NCI-H524 treated with DMSO at 0.1 percent for 48 hours (cell line): ENCODE measurements at places on chromosomes 1 and 21.
A peak's percentile ranks its signal among the peaks of the same experiment; 100 is the strongest.

GRCh38 chr1:202162047-202162417 lies 1.6 kb upstream of the PTPN7 start:
- no peak for DNase-seq

DNA sequence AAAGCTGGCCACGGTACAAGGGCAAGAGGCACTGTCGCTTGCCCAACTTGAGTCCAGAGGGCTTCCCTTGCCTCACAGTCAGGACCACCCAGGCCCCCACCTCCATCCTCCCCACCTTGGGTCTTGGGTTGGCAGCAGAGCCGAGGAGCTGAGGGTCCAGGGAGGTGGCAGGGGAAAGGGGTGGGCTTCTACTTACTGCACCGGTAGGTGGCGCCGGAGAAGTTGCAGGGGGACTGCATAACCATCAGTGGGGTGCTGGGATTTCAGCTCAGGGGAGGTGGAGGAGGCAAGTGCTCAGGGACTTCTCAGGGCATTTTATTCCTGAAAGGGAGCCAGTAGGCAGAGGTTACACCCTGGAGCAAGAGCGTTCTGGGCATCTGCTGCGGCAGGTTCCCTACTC lies 44.0 kb downstream of the TRIM62 start:
- peak; percentile 34 for DNase-seq

- DNase-seq: no peak
Observed at GRCh38 chr1:107493111-107493716, 352.4 kb downstream of the NTNG1 start.

DNA sequence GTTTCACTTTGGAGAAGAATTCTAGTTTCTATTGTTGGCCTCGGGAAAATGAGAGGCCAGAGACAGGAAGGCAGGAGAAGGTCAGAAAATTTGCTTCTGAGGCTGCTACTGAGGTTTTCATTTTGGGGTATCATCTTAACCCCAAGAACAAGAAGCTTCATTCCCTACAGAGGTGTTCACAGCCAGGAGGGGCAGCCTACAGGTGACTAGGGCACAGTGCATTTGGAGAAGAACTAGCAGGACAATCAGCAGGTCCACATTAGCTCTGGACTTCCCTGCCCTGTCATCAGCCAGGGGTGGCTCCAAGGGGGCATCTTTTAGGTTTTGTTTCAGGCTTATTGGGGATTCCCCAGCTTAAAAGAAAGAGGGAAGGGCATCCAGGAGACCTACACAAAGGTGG lies 12.1 kb upstream of the ZNF496 start:
- no peak for DNase-seq

DNA sequence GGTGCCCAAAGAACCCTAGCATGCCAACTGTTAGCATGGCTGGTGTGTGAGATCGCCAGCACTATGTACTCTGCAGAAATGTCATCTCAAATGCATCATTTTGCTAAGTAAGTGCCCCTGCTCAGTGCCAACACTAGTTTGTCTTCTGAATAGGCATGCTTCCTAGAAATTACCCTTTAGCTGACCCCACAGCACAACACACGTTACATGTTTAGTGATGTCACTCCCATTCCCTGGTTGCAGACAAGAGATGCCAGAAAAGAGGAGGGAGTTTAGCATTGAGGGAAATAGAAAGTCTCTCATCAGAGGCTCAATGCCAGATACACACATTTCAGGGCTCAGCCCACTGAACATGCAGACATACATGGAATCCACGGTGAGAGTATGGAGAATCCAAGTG lies 9.3 kb upstream of the ST6GALNAC3 start:
- DNase-seq: no peak

- no peak for DNase-seq
Observed at GRCh38 chr1:154346276-154346917, 21.1 kb downstream of the ATP8B2 start.

DNA sequence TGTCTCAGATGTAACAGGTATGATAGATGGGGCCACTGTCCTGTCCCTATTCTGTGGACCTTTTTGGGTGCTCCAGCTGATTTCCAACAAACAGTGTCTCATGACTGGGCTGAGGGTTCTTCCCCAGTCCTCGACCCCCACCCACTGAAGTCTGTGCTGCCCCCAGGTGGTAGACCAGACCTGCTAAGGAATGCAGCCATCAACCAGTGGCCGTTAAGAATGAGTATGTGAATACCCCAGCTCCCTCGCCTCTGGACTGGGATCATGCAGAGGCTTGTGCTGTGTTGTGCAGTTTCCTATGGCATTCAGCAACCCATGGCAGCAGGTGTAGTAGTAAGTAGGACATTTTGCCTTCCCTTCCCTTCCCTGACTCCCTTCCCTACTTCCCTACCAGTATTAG lies 183.1 kb upstream of the KAZN start:
- no peak for DNase-seq

GRCh38 chr1:117416004-117416403 lies 48.8 kb downstream of the MAN1A2 start:
- DNase-seq: no peak

- DNase-seq: no peak
Observed at GRCh38 chr1:17314491-17314971, 6.5 kb downstream of the PADI4 start.

GRCh38 chr1:192080684-192081083 lies 77.6 kb upstream of the RGS18 start:
- no peak for DNase-seq

GRCh38 chr1:36304521-36304920 lies 1.6 kb upstream of the SH3D21 start:
- DNase-seq: no peak

GRCh38 chr1:112554411-112554810 lies 45.6 kb downstream of the WNT2B start:
- no peak for DNase-seq

- DNase-seq: no peak
Observed at GRCh38 chr1:67559222-67559700, 125.7 kb upstream of the GADD45A start.

GRCh38 chr1:29757866-29758780 lies 521.8 kb downstream of the PTPRU start:
- DNase-seq: no peak

DNA sequence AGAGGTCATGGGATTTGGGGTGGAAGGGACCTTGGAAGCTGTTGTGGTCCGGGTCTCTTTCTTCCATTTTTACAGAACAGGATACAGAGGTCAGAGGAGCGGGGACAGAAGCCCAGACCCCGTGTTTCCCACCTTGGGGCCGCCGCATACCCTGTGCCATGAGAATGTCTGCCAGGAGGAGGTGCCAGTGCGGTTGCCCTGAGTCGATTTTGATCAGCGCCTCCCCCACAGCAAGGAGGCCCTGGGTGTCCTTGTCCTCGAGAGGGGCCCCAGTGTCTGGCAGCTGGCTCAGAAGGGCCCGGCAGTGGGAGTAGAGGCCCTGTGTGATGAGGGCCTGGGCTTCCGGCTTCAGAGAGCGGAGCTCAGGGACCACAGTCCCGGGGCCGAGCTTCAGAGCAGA lies 12.3 kb upstream of the MMEL1 start:
- no peak for DNase-seq

- DNase-seq: no peak
Observed at GRCh38 chr1:61935516-61935915, 193.2 kb downstream of the PATJ start.

DNA sequence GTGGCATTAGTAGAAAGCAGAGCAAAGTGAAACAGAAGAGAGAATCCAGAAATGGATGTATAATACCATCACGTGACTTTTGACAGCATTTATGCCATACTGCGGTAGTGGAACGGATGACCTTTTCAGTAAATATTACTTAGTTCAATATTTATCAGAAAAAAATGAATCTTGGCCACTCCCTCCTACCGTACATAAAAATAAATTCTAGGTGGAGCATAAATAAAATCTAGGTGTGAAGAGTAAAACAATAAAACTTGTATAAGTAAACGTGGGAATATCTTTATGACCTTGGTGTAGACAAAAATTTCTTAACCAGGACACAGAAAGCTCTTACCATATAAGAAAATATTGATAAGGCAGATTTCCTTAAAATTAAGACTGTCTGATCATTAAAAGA lies 182.6 kb downstream of the VPS13D start:
- DNase-seq: no peak

DNA sequence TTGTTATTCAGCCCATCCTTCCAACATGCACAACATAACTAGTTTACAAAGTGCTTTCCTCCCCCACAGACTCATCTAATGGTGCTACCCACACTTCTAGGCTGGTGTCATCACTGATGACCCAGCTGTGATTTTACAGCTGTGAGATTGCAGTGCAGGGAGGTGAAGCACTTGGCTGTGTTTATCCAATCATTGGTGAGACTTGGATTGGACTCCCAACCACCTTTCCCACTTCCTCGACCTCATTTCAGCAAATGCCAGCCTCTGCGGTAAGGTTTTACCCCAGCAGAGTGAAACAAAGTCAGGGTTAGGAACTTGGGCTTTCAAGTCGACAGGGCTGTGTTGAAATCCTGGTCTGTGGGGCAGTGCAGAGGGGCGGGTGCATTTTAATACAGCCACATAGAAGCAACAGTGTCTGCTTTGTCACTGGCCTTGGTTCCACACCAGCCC lies 22.1 kb downstream of the ECHDC2 start:
- DNase-seq: no peak

- DNase-seq: no peak
Observed at GRCh38 chr1:226638001-226638601, 89.5 kb downstream of the STUM start.

DNA sequence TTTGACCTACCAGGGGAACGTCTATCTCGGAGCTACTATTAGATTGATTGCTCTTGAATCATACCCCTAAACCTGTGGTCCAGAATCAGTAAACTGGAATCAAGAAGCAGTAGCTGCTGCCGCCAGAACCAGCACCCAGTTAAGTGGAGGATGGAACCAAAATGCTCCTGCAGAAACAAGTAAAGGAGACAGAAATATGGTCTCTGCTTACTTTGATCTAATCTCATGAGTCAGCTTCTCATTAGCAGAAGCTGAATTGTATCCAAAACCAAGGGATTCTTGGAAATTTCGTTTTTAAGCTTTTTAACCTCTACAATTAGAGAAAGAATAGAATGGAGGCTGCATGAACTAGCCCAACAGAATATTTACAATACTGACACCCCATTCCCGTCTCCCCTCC lies 42.6 kb upstream of the PIGV start:
- DNase-seq: no peak

GRCh38 chr1:232726048-232726779 lies 79.0 kb upstream of the MAP10 start:
- no peak for DNase-seq

DNA sequence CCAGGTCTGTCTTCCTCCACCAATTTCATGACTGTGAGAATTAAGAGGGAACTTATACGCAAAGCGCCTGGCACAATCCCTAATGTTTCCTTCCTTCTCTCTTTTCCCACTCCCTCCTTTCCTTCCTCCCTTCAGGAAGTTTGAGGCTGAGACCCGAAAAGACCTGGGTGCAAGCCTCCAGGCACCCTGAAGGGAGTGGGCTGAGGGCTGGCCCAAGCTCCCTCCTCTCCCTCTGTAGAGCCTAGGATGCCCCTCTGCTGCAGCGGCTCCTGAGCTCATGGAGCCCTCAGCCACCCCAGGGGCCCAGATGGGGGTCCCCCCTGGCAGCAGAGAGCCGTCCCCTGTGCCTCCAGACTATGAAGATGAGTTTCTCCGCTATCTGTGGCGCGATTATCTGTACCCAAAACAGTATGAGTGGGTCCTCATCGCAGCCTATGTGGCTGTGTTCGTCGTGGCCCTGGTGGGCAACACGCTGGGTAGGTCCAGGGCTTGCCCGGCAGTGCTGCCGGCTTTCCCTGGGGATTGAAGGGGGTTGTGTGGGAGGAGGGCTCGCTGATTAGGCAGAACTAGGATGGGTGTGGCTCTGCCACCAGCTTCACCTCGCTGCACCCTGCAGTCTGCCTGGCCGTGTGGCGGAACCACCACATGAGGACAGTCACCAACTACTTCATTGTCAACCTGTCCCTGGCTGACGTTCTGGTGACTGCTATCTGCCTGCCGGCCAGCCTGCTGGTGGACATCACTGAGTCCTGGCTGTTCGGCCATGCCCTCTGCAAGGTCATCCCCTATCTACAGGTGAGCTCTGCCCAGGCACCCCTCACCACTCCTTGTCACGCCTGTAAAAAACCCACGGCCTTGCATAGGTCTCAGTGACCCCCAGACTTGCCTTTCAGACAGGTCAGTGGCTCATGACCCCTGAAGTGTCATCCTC lies 1.7 kb downstream of the HCRTR1 start:
- no peak for DNase-seq

GRCh38 chr1:230781594-230781993 lies 34.4 kb downstream of the CAPN9 start:
- DNase-seq: no peak

- no peak for DNase-seq
Observed at GRCh38 chr1:79551321-79551720, 544.8 kb upstream of the ADGRL4 start.

DNA sequence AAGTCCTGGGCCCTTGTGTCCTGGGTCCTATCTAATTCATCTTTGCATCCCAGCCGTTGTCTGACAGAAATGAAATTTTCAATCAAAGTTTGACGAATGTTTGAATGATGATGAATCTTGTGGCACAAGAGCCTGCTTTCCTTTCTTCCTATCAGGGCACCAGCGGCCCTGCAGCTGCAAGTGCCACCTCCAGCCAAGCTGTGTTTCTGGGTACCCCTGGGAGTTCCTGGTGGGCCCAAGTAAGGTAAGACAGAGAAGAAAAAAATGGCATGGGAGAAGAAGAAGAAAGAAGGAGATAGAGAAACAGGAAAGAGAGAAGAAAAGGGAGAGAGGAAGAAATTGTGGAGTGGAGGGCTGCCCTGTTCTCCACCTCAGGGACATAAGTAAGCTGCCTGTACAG lies 782.1 kb upstream of the TPTE start:
- no peak for DNase-seq

- no peak for DNase-seq
Observed at GRCh38 chr1:227191607-227192006, 126.7 kb downstream of the CDC42BPA start.

- no peak for DNase-seq
Observed at GRCh38 chr1:114257554-114257953, 103.9 kb upstream of the SYT6 start.

GRCh38 chr1:67159233-67159632 lies 7.0 kb upstream of the IL23R start:
- no peak for DNase-seq

GRCh38 chr1:195328681-195329080 lies 1279.6 kb downstream of the KCNT2 start:
- DNase-seq: no peak

GRCh38 chr21:35989138-35989735 lies 71.1 kb downstream of the SETD4 start:
- no peak for DNase-seq

DNA sequence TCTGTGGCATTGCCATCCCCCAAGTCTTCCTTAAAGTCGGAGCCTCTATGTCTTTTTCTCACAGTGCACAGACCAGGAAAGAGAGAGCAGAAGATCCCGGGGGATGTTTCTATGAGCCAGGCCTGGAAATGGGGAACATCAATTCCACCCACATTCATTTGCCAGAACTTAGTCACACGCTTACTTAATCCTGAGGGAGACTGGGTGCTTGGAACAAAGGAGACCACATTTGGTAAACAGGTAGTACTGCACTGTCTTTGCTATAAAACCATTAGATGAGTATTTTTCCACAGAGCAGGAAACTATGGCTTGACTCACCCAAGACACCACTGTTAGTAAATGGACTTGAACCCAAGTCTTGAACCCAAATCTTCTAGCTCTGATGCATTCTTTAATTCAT lies 60.7 kb upstream of the CTTNBP2NL start:
- DNase-seq: no peak
